ENCODE measurements at places on chromosomes 11 and 22.

- DNase-seq, result no peak
Measured at GRCh38 chr11:58934945-58935513, 4.3 kb upstream of the GLYATL1 start.

- no peak for DNase-seq
Measured at GRCh38 chr11:73542175-73542574, 55.7 kb downstream of the FAM168A start.

DNA sequence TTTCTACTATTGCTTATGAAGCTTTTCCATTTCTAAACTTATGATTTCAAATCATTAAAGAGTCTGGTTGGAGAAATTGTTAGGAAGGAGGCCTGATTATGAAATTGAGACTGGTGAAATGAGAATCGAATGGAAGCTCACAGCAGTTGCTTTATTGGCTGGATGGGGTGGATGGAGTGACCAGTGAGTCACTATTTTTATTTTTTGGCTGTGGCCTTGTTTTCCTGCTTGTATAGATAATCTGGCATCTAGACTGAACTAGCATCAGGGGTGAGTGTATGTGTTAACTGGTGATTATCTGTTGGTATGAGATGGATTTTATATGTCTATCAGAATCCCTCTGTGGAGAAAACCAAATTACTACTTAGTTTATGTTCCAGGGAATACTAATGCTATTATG lies 36.2 kb downstream of the UVRAG start:
- DNase-seq, result no peak

DNA sequence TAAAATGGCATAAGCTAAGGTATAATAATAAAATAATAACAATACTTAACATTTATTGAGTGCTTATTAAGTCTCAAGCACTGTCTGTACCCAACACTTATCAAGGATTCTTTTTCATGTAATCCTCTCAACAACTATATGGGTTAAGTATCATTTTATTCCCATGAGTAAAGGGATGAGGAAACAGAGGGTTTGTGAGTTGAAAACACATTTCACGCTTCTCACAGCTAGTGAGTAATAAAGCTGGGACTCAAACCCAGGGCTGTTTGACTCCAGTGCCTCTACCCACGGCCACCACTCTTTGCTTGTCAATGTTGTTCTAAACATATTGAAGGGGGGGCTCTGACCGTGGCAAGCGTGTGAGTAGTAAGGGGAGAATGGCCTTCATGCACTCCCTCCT lies 8.7 kb downstream of the CD3E start:
- no peak for DNase-seq

GRCh38 chr22:23238707-23239106 lies 58.4 kb downstream of the BCR start:
- no peak for DNase-seq

DNA sequence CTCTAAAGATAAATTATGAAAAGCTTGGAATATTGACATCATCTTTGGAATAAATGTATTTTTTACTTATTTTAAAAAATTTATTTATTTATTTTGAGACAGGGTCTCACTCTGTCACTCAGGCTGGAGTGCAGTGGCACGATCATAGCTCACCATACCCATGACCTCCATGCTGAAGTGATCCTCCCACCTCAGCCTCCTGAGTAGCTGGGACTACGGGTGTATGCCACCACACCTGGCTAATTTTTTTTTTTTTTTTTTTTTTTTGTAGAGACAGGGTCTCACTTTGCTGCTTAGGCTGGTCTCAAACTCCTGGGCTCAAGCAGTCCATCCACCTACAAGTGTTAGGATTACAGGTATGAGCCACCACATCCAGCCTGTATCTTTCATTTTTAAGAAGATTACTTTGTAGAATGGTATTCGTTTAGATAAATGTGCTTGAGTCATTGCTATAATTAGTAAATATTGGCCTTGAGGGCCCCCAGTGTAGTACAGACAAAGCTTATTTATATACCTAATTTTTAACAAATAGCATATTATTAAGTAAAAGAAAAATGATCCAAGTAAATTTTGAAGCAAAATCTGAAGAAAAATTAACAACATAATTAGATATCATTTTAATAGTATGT lies 8.5 kb downstream of the SWAP70 start:
- DNase-seq, result no peak

- DNase-seq, result no peak
Measured at GRCh38 chr22:31481129-31481528, 8.5 kb downstream of the EIF4ENIF1 start.

DNA sequence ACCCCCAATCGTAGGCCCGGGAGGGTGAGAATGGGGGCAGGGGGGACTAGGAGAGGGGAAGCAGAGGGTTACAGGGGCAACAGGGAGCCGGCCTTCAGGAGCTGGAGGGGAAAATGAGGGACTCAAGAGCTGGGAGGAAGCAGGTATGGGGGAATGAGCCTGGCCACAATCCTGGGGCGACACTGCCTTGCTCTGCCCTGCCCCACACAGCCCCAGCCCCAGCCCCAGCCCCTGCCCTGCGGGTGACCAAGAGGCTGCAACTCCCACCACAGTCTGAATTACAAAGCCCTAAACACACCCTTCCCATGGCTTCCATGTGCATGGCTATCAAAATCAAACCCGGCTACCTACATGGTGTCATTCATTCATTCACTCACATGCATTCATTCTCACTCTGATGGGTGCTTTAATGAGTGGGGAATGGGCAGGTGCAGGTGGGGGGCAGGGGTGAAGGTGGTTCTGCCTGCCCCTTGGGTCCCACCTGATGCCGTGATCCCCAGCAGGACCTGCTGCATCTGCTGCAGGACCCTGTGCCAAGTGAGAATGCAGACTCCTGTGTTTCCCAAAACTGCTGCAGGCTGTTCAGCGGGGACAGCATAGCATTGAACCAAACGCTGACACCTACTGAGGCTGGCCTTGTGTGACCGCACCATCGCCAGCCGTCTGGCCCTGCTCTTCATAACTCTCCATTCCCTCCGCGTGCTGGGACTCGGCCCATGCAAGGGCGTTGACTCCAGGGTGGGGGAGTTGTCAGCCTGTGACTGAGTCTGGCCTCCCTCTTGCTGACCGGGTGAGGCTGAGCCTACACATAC lies 9.5 kb upstream of the LINC01488 start:
- no peak for DNase-seq

DNA sequence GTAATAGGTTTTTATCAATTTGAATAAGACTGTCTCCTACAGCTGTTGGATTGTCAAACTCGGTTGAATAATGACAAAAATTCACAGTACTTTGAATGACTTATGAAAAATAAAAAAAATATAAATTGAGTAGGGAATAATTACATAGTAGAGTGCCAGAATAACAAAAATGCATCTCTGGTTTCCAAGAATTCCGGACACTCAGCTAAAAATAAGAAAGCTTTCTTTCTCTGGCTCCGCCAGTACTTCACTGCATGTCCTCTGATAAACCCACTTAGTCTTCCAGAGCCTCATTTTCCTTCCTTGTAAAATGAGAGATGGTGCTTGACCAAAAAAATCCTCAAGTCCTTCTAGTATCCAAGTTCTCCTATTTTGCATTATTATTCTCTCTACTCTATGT lies 374.6 kb upstream of the LUZP2 start:
- no peak for DNase-seq

DNA sequence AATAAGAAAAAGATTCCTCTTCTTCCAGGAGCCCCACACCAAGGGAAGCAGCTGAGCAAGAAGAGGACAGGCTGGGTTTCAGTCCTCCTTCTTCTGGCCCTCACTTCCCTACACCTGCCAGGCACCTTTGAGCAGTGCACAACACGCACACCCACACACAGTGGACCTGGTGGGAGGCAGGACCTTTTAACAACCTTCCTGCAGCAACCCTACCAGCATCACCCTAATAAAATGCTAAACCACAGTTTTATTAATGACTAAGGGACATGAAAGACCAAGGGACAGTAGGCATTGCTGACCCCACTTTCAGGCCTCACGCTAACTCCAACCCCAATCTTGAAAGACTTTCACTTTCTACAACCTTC lies 12.2 kb downstream of the ARAP1 start:
- DNase-seq, result no peak

DNA sequence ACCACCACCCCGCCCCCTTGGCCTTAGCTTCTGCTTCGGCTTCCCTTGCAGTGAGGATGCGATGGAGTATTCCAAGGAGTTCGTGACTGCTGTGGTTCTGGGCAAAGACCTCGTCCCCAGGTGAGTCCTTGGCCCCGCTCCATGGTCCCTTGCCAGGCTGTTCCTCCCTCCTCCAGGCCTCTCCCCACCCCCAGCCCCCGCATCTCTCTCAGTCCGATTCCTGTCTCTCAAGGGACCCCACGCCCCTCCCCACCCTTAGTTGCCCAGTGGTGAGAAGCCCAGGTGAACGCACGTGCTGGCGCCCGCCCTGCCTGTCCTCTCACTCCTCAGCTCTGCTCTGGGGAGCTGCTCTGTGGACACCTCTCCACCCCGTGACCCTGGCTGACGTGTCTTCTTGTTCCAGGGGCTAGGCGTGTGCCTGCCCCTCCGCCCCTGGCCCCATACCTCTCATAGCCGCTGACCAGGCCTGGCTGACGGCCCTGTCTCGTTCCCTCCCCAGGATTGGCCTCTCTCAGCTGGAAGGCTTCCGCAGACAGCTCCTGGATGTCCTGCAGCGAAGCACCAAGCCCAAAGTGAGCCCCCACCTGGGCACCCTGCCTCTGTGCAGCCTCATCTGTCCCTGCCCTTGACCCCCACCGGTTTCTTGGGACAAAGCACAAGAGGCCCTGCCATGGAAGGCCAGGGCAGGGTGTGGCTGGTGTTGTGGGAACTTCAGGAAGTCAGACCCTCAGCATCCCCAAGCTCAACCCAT lies 14.6 kb upstream of the MYRF start:
- DNase-seq, result no peak

All from fibroblast of skin of right quadriceps (primary cell).